ENCODE measurements at places on chromosomes 1 and 21.

- DNase-seq, result no peak
Observed at GRCh38 chr1:23625929-23626535, 65.6 kb upstream of the RPL11 start.

DNA sequence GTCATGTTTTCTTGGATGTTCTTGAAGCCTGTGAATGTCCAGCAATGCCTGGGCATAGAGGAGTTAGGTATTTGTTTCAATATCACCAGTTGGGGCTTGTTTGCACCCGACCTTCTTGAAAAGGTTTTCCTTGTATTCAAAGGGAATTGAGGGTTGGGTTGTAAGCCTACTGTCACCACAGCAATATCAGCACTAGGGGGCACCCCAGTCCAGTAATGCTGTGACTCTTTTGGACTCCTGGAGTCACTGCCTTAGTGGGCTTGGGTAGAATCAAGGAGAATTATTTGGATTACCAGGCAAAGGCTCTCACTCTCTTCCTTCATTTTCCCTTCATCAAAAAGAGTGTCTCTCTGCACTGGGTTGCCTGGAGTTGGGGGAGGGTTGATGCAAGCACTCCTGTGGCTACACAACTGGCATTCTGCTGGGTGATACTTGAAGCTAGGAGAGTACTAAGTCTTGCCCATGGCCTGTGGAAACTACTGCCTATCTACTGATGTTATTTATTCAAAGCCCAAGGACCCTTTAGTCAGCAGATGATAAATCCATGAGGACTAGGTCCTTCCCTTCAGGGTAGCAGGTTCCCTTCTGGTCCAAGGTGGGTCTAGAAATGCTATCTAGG is 34.5 kb downstream of the OR10R2 start:
- DNase-seq, result no peak

- DNase-seq, result no peak
Observed at GRCh38 chr1:220925707-220926106, 46.5 kb downstream of the HLX start.

GRCh38 chr1:12052008-12052573 is 11.0 kb upstream of the TNFRSF8 start:
- DNase-seq, result no peak

- no peak for DNase-seq
Observed at GRCh38 chr1:174160603-174161002, 1.3 kb downstream of the RABGAP1L start.

DNA sequence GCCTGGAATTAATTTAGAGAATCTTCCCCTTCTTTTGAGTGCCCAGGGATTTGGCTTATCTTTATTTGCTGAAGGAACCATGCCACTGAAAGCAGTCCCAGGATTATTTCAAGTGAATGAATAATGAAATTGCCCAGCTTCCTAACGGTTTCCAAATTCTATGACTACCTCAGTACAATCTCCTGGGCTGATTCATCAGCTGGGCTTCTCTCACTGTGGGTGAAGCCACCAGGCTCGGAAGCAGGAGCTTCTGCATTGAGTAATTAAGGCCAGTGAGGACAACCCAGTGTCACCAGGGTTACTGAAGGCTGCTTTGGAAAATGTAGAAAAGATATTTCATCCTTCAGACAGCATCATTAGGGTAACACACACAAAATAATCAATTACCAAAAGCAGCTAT is 169.8 kb downstream of the DAB1 start:
- no peak for DNase-seq

GRCh38 chr1:165114889-165115285 is 241.6 kb downstream of the LMX1A start:
- DNase-seq, result no peak

DNA sequence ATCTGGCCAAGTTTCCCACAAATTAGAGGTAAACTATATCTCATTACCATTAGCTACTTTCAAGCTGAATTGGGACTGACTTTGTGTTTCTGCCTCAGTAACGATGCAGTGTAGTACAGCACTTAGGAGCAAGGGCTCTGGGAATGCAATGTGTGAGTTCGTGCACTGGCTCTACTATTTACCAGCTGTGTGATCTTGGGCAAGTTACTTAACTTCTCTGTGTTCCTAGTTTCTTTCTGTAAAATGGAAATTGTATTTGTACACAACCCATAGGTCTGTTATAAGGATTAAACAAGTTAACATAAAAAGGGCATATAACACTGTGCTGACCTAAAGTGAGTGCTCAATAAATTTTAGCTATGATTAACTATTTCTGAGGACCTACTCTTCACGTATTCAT is 65.0 kb upstream of the CSF1 start:
- no peak for DNase-seq

DNA sequence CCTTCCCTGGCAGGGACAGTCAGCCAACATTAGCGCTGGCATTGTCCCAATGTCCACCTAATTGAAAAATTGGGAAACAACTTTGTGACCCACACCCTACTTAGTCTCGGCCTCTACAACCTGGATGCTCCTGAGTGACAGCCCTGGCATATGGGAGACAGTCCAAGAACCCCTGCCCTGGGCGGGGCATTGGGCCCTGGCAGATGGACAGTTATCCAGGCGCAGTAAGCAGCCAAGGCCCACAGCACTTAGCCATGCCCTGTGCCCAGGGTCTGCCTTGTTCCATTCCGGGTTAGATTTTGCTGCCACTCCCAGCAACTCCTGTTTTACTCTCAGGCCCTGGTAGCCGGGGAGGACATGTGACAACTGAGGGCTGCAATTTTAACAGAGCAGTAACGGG is 50.3 kb downstream of the NFASC start:
- no peak for DNase-seq

DNA sequence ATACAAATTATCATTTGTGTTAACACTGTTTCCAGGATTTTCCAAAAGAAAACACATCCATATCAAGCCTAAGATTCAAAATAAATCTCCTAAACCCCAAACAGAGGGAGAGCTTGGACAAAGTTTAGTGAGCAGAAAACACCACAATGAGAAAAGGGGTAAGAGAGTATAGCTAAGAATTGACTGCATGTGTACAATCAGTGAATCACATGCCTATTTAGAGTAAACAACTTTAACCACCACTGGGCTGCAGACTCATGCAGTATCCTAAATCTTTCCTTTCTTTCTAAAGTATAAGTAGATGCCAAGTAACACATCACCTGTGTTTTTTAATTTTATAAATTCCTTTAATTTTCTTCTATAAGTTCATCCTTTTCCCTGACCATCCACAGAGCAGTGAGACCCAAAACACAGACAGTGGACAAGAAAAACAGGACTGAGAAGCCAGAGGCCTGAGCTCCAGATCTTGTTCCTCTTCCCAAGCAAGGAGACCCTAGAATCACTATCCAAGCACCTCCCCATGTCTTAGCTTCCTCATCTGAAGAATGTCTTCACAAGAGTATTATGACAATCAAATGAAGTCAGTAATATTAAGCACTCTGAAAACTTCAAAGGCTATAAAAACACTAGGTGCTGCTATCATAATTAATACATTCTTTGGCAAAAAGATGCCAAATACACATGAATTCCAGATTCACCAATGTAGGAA is 93.1 kb downstream of the VAV3 start:
- DNase-seq, result no peak

DNA sequence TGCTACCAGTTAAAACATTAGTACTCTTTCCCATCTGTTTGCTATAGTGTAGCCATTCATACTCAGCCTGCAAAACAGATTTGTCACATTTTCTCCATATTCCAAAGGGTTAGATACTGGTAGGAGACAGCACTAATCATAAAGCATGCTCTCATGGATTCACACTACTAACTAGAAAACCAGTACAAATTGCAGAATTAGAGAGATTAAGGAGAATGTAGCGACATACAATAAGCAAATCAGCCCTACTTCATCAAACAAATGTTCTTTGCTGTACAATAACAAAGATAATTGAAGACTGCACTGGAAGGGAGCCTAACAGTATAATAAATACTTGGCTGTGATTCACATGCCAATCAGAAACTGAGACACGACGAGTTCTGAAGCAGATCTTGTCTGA is 368.0 kb upstream of the PRMT6 start:
- DNase-seq, result no peak

- no peak for DNase-seq
Observed at GRCh38 chr1:234427950-234428646, 50.9 kb downstream of the TARBP1 start.

GRCh38 chr1:25760122-25760719 is 39.8 kb upstream of the SELENON start:
- DNase-seq, result no peak

GRCh38 chr1:155011437-155012025 is 8.9 kb downstream of the ZBTB7B start:
- DNase-seq, result no peak

- DNase-seq, result peak; percentile 44
Observed at GRCh38 chr1:116556289-116557006, 14.4 kb downstream of the CD58 start.

DNA sequence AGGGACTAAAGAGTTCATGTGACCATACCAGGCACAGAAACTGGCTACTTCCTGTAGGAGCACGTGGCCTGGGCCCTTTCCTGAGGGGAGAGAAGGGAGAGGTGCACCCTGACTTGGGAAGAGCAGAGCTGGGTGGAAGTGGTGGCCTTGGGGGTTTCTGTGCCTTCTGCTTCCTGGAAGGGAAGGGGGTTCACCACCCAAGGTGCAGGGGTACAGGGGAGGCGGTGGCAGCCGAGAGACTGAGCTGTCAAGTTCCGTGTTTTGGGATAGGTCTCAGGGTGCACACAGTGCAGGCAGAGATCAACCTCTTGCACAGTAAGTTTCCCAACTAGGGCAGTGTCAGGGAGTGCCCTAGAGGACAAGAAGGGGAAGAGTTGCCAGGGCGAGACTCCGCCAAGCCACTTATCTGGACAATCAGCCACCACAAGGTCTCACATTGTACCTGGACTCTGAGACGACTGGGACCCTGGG is 10.1 kb downstream of the HECTD3 start:
- no peak for DNase-seq

DNA sequence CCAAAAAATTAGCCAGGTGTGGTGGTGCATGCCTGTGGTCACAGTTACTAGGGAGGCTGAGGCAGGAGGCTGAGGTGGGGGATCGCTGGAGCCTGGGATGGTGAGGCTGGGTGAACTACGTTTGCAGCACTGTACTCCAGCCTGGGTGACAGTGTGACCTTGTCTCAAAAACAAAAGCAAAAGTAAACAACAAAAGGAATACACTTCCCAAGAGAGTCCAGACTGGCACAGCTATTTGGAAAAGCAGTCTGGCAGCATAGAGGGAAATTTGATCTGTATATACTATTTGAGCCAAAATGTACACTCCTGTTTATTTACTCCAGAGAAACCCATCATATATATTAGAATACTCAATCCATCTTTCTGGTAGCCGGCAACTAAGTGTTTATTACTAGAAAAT is 107.0 kb upstream of the HMCN1 start:
- DNase-seq, result no peak

- no peak for DNase-seq
Observed at GRCh38 chr1:41915786-41916571, 2.7 kb downstream of the HIVEP3 start.

DNA sequence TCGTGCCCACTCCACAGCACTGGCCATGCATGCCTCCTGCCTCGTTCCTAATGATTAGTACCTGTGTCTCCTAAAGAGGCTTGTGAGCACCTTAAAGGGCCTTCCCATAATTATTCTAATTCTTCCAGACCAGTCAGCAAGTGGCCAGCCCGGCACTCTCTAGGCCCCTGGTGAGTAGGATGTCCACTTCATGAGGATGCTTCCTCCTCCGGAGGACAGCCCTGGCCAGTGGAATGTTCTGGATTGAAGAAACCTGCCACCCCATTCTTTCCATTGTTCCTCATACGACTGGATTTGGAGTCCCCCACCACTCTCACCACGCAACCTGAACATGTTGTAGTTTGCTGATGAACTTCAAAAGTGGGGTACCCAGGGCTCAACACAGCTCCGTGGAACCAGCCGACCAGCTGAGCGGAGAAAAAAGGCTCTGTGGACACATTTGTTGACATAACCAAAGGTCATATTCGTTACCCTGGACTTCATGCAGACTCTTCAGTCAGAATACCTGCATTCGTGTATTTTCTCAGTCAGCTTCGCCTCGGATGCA is 46.7 kb upstream of the LBR start:
- no peak for DNase-seq

- no peak for DNase-seq
Observed at GRCh38 chr21:27301220-27301619, 334.3 kb upstream of the ADAMTS5 start.

GRCh38 chr1:233005703-233006102 is 55.3 kb downstream of the NTPCR start:
- DNase-seq, result no peak

DNA sequence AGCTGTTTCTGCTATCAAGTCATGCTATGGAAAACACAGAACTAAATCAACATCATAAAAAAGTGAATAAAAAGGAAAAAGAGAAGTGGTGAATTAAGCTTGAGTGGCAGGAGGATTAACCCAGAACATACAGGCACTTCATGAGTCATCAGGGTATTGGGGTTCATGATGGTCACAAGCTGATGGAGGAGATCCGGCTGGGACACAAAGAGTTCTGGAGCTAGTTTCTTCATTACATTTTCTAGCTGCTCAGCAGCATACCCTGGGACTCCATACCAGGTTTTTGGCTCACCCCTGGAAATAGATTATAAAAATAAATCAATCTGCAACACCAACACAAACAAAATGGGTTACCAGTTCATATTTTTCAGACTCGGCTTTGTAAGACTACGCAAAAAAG is 42.5 kb upstream of the SYT2 start:
- no peak for DNase-seq

- peak; percentile 15 for DNase-seq
Observed at GRCh38 chr1:16073490-16074119, at the start of gene FAM131C. TSS of gene FAM131C (minus strand) at chr1:16073651. CDS start at chr1:16073442, 209 bp downstream.

DNA sequence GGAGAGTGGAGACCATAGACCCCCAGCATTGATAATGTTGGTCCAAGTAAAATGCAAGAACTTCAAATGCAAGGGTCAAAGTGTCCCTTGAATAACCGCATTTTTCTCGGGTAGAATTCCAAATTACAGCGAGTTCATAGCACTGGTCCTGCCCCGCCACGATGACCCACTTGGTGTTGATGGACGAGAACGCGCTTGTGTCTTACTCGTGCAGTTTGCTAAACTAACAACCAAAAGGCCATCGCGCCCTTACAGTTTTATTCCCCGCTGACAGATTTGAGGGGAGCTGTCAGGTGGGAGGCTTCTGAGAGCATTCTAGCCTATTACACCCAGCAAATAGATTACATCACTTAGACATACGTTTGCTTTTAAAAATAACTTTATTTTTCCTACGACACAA is 17.3 kb upstream of the TSPEAR start:
- DNase-seq, result no peak
